Smooth muscle cell of the brain vasculature (primary cell): ENCODE measurements at places on chromosomes 1 and 21.

DNA sequence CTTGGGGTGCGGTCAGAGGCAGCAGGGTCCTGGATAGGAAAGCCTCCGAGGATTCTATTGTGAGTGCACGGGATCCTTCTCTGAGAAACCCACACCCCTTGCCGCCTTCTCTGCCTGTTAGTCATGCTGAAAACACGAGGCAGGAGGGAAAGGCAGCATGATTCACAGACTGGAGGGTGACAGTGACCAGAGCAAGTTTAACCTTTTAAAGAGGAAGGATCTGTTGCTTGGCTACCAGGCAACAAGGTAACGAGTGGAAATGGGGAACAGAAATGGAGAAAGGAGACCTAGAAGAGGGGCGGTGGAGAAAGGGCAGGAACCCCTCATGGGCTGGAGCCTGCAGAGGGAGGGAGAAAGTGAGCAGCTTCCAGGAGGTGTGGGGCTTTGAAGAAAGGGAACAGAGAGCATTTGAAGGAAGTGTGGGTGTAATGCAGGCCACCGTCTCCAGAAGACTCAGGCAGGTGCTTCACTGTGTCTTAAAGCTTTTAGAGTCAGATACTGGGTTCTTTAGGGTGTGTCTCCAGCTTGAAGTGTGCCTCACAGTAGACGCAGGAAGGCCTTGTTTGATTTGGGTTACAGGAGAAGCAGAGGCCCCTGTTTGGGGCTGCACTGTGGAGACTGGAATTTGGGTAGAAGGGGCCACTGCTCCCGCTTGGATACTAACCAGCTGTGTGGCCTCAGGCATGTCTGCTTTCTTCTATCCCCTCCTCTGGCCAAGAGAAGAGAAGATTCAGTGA, 19.1 kb downstream of the OPTC start:
- DNase-seq, result peak; percentile 61

GRCh38 chr1:36115200-36115669, 9.8 kb downstream of the COL8A2 start:
- DNase-seq, result peak; percentile 47

DNA sequence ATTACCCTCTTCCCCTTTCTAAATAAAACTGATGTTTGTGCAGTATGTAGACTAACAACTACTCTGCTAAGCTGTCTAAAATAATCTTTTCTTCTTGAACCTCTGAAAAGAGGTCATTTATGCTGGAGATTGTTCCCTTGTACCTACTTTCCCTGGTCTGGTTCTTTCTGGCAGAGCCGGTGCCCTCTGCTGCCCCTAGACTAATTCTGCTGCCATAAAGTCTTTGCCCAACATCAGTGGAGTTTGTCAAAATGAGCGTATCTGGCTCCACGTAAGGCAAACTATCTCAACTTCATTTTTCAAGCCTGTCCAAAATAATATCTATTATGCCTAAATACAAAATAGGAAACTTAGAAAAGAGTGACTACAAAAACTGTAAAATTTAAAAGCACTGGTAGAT, 30.9 kb upstream of the ANGPTL7 start:
- DNase-seq, result no peak

DNA sequence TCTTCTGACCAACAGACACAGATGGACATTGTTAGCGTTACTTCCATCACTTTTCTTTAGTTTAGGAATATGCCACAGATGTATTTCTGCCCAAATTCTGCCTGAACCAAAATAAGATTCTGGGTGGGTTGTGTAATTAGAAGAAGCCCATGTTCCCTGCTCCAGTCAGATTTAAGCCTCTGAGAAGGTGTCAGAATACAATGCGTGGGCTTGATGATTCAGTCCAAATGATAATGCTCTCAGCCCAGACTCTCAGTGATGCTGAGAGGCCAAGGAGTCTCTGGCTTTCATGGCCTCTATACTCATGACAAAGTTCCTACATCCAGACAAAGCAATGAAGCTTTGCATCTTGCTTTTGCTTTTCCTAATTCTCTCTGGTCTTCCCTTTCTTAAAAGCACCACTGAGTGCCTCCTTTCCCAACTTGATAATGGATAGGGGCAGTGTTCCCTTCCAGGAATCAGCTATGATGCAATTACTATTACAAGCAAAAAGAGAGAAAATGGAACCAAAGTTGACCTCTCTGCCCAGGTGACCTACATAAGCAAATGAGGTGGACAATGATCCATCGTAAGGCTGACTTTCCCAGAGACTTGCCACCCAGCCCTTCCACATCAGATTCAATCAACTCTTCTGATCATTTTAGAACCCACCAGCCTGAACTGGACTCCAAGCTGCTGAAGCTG, 8.8 kb downstream of the SEC16B start:
- DNase-seq, result no peak

- no peak for DNase-seq
Observed at GRCh38 chr1:184503221-184503749, 116.5 kb downstream of the C1orf21 start.

DNA sequence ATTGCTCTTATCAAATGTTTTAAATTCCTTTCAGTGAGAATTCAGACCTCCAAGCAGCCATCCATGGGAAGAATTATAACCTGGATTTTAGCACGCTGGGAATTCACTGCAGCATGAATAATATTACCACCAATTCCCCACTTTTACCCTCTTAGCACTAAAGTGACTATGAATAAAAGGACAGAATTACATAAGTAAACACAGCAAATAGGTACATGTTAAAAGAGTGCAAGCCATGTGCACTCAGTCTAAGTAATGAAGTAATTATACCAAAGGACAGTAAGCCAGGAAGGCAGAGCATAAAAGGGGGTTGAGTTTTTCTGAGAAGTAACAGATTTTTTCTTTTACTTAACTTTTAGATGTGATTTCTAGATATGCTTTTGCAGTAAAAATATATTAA, 176.3 kb downstream of the DENND1B start:
- DNase-seq, result no peak

DNA sequence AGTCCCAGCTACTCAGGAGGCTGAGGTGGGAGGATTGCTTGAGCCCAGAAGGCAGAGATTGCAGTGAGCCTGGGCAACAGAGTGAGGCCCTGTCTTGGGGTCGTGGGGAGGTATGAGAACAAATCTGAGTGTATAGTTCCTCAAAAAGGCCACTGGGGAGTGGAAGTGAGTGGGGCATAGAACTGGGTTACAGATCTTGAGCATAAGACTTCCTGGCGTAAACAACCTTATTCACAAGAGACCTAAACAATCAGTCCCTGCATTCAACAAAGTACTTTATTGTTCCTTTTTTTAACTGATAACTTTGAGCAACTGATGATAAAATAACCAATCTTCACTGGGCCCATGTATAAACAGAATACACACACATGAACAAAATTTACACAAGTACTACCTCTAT, 72.7 kb upstream of the MUTYH start:
- no peak for DNase-seq

GRCh38 chr1:208499026-208499425, 254.8 kb upstream of the PLXNA2 start:
- no peak for DNase-seq

DNA sequence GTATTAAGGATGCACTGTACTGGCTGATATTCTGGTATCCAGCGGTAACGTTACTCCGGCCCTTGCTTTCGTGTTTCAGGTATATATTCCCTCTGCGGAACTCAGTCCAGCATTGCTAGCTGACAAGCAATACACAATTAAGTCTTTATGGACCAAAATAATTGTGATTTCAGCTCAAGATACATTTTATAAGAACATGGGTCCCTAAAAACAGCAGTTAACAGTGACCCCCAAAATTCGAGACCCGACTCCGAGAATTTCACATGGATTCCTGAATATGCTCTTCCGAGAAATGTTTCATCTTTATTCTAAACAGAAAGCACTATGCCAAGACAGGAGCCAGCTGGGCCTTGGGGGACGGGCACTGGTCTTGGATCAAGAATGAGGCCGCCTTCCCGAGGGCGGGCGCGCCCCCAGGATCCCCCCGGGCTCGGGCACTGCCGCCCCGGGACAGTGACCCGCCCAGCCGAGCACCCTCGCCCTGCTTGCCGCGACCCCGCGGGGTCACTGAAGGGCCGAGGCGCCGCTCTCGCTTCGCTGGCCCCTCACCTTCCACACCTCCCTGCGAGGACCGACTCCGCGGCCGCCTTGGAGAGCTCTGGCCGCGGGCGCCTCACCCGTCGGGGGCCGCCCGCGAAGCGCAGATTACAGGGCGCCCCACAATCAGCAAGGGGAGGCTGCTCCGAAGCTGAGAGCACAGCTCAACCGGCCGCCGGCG, 610 bp downstream of the SCYL3 start:
- no peak for DNase-seq

GRCh38 chr1:178126741-178127185, 32.9 kb downstream of the RASAL2 start:
- DNase-seq, result no peak

GRCh38 chr1:245682638-245683628, 528.1 kb downstream of the KIF26B start:
- DNase-seq, result no peak

- no peak for DNase-seq
Observed at GRCh38 chr1:167784876-167785550, 63.2 kb downstream of the MPZL1 start.

- no peak for DNase-seq
Observed at GRCh38 chr1:157597959-157598667, at the start of gene FCRL4. TSS of gene FCRL4 (minus strand) at chr1:157598085. CDS start at chr1:157597944, 141 bp downstream.

DNA sequence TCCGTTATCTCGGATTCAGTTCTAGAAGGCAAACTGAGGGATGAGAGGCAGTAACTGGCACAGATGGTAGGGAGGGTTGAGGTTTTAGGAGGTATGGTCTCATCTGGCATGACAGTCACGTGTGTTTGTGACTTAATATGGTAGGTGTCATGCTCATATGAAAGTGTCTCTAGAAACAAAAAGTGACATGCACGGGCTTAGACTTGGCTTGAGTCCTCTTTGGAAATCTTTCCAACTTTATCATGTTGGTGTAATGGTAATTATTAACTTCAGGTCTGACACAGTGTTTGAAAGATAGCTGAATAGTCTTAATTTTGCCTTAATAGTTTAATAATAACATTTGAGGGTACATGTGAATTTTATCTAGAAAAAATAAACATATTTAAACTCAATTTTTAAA, 218.1 kb downstream of the FMN2 start:
- no peak for DNase-seq

- DNase-seq, result no peak
Observed at GRCh38 chr1:6005276-6005917, 13.2 kb upstream of the NPHP4 start.

DNA sequence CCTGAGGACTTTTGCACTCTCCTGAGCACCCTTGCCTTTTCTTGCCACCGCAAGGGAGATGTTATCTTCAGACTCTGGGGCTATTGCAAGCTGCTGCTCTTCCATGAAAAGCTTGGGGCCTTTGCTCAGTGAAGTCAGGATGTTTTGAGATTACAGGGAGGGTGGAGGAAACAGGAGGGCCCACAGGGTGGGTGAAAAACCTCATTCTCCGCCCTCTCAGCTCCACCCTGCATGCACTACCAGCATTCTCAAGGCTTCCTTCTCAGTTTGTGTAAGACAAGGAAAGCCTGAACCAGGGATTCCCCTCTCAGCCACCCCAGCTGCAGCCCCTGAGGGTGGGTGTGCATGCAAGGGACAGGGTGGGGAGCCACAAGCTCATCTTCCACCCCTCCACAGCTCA, 25.8 kb upstream of the ZNF648 start:
- no peak for DNase-seq

DNA sequence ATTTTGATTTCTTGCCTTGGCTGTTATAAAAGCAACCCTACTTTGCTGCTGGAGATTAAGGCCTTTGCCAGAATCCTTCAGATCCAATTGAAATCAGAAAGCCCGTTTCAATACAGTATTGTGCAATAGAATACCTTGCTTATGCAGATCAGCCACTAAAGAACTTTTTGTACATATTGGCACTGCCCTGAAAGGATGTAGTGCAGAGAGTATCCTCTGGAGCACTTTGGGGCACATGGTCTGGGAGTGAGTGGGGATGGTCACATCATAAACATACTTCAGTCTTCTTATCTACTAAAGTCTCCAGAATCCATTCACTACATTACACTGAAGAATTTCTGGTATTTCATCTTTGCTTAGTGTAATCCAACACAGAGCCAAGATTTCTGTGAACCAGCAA, 189.0 kb downstream of the CENPF start:
- DNase-seq, result no peak

DNA sequence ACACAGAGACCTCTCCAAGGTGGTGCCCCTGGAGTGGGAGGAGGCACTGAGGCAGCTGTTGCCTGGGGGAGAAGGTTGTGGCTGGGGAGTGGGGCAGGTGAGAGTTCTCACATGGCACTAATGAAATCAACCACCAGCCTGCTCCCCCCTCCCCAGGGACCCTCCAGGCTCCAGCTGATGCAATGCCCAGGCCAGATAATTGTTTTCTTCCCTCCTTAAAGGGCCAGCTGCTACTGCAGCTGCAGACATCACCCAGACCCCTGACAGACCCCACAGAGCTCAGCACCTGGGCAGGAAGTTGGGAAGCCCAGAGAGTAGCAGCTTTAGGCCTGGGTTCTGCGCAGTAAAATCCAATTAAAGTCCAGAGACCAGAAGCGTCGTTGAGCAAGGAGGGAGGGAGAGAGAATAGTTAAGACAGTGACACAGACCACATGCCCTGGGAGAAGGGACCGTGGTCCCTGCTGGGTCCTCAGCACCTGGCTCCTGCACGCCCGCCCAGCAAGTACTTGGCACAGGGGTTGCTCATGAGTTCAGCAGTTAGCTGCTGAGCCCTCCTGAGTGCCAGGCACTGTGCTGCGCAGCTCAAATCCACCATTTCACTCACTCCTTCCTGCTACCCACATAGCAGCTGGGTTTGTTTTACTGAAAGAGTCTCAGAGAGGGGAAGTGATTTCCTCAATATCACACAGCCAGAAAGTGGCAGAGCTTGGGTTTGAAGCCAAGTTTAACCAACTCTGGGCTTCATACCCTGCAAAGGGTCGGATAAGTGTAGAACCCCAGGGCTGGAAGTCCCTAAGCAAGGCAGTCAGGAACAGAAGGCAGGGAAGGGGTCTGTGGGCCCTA, 1.9 kb downstream of the RIMS3 start:
- DNase-seq, result no peak

- DNase-seq, result no peak
Observed at GRCh38 chr1:237932816-237933215, 42.1 kb upstream of the ZP4 start.

GRCh38 chr1:111723091-111723806, 15.9 kb downstream of the INKA2 start:
- no peak for DNase-seq

DNA sequence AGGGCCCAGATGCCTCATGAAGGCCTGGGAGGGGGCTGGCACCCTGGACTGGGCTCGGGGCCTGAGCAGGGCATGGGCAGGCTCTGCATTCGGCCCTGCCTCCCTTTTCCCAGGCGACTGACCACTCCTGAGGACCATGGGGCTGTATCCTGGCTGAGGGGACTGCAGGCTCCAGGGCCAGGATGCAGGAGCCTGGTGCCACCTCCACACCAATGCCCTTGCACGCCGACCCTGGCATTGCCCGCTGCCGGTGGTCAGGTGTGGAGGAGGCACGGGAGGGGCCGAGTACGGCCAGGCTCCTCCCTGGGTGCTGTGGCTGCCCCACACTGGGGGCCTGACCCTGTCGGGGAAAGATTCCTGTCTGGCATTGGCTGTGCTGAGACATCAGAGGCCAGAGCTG, 128.9 kb downstream of the SIK1 start:
- no peak for DNase-seq

- DNase-seq, result no peak
Observed at GRCh38 chr1:76260279-76260678, 185.7 kb downstream of the ST6GALNAC3 start.

- DNase-seq, result no peak
Observed at GRCh38 chr1:45957684-45958083, 154.3 kb downstream of the MAST2 start.
